Foreskin keratinocyte (primary cell): ENCODE measurements at places on chromosomes 7 and 10.
A peak's percentile ranks its signal among the peaks of the same experiment; 100 is the strongest.

DNA sequence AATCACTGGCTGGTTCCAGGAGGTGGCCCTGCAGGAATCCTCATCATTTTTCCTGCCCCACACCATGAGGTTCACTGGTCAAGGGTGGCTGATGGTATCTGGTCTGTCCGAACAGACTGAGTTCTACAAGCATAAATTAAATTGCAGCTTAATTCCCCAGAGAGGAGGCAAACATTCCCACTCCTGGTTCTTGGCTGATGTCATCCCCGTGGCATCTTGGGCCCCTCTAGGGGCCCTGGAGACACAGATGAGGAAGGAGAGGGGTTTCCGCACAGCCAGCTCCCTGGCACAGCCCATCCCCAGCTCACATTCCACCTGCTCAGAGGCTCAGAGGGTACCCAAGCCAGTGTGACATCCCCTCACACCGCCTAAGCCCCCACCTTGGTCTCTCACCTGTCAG is 5.3 kb upstream of the KLRG2 start:
- DNase-seq, result no peak

DNA sequence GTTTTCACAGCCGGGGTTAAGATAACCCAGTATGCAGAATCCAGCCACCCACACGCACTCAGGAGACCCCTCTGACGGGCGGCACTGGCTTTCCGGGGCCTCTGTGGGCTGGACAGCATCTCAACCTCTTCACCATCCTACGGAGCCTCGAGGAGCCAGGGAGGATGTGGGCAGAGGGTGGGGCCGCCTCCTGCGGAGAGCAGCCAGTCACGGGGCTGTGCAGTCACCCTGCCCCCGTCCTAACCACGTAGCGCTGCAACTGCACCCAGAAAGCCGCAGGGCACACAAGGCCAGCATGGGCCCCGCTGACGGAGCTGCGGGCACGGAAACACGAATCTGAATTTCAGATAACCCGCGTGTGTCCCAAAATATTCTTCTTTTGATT is 270.3 kb downstream of the ELFN1 start:
- no peak for DNase-seq

- no peak for DNase-seq
Observed at GRCh38 chr10:83516788-83517187, 622.5 kb upstream of the GHITM start.

DNA sequence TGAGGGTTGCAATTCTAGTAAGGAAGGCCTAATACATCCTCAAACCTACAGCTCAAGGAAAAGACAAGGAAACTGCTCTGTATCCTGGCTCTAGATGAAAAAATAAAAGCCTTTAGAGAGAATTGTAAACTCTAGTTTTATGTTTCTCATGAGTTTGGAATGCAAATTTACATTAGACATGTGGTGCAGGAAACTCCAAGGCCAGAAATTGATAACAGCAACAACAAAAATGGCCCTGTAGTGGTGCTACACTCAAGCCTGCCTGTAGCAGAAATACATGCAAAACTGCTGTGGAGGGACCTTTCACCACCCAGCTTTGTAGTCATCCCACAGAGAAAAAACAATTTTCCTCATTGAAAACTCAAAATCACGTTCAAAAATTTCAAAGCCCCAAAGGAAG is 546.7 kb upstream of the LRRN3 start:
- peak; percentile 34 for DNase-seq

DNA sequence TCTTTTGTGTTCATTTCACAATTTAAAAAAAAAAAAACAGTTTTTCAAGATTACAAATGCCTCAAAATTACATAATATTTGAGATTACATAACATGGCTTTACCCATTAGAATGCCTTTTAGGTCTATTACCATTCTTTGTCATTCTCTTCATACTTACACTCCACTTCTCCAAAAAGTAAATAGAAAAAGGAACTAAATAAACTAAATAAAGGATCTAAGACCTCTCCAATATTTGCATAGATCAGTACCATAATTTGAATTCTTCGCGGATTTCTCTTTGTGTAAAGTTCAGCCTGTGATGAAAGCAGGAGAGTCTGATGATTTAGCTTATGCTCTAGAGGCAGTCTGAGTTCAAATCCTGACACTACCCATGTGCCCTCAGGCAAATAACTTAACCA is 56.4 kb upstream of the C1GALT1 start:
- no peak for DNase-seq

- no peak for DNase-seq
Observed at GRCh38 chr7:126720232-126720631, 532.5 kb downstream of the GRM8 start.

- peak; percentile 30 for DNase-seq
Observed at GRCh38 chr7:15925608-15926007, 239.1 kb upstream of the MEOX2 start.

GRCh38 chr10:18793951-18794350 is 134.7 kb downstream of the ARL5B start:
- no peak for DNase-seq

GRCh38 chr7:33534833-33535232 is 370.5 kb upstream of the BMPER start:
- no peak for DNase-seq

DNA sequence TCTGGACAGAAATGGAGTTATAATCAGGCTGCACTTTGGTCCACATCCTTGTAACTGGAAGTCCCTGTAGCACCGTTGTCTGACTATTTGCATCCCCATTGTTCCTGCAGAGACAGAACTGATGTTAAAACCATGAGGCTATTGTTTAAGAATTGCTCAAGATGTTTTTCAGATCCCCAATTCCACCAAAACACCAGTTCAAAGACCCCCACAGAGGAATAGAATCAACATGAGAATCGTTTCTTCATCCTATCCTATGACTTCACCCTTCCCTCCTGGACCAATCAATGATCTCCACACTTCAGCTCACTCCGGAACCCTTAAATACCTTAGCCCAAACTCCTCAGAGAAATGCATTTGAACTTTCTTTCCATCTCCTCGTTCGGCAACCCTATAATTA is 57.1 kb upstream of the GRID1 start:
- no peak for DNase-seq

DNA sequence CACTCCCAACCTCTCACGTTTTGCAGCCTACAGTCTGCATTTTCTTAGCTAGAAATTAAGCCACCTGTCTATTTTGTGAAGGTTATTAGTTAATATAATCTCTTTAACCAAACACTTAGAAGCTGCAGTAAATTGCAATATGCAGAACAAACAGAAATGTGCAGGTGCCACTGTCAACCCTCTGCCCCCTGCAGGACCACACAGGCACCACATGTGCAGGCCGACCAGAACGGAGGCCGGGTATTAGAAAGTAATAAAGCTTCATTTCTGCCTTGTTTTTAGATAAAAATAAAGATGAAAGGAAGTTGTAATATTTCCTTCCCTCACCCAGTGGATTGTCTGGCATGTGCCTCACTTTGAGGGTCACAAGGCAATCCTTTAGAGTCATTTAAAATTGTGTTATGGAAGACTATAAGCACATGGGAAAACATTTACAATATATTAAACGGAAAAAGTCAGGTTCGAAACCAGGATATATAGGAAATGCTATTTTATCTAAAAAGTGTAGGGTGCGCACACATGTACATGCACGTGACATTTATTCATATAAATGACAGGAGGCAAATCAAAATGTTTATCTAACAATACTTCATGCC is 158.2 kb downstream of the ARHGAP12 start:
- no peak for DNase-seq
